ENCODE measurements at places on chromosomes 3 and 15.
A peak's percentile ranks its signal among the peaks of the same experiment; 100 is the strongest.

DNA sequence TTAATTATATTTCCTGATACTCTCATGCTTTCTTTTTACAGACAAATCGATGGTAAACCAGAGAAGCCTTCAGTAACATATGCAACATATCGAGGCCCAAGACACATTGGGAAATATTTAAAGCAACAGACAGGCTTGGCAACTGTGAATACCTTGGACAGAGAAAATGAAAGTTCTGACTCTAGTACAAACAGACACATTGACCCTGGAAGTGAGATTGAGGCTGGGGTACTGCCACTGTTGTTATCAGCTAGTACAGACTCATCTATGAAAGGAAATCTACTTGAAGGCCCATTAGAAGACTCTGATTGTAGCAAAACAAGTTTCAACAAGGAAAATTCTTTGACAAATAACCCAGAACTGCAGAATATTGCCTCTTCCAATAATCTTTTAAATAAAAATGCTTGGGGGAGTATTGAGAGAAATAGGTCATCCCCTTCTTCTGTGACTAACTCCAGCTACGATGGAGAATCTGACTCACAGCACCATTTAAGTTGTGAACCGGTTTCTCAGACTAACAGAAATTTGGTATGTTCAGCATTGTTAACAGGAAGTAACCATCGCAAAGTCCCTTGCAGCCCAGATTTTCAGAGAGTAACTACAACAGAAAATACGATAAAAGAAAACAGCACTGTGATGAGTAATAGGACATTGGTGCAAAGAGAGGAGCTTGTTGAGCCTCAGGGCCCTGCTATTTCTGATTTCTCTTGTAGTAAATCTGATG is 50.2 kb downstream of the CRYBG3 start:
- no peak overlapping the region for H3K4me3 ChIP-seq
- no peaks in the 10 kb centered on the region for H3K36me3 ChIP-seq
- peak; percentile 87 for DNase-seq
- peak overlapping the region; percentile 27 for H3K27ac ChIP-seq
- no peaks in the 10 kb centered on the region for H3K27me3 ChIP-seq
- peaks cover 3% of the 10 kb centered on the region for H3K4me1 ChIP-seq

GRCh38 chr3:130850843-130851242 is 43.0 kb upstream of the ATP2C1 start:
- H3K4me1 ChIP-seq, result peaks cover 6% of the 10 kb centered on the region
- H3K27ac ChIP-seq, result peak overlapping the region; percentile 87
- no peaks in the 10 kb centered on the region for H3K27me3 ChIP-seq
- no peak overlapping the region for H3K4me3 ChIP-seq
- H3K36me3 ChIP-seq, result no peaks in the 10 kb centered on the region

GRCh38 chr15:63014578-63014977 is 28.0 kb upstream of the TPM1 start:
- no peak for DNase-seq
- H3K4me3 ChIP-seq, result no peak overlapping the region
- no peaks in the 10 kb centered on the region for H3K36me3 ChIP-seq

- no peaks in the 10 kb centered on the region for H3K27me3 ChIP-seq
- H3K4me3 ChIP-seq, result no peak overlapping the region
- DNase-seq, result no peak
- H3K4me1 ChIP-seq, result no peaks in the 10 kb centered on the region
Observed at GRCh38 chr15:66405007-66405406, 18.3 kb downstream of the MAP2K1 start.

- DNase-seq, result no peak
- no peaks in the 10 kb centered on the region for H3K36me3 ChIP-seq
- H3K4me3 ChIP-seq, result no peak overlapping the region
- H3K27ac ChIP-seq, result no peak overlapping the region
Observed at GRCh38 chr3:123909785-123910184, 25.7 kb upstream of the MYLK start.

- H3K27ac ChIP-seq, result no peak overlapping the region
- H3K27me3 ChIP-seq, result no peaks in the 10 kb centered on the region
- no peaks in the 10 kb centered on the region for H3K4me1 ChIP-seq
- H3K4me3 ChIP-seq, result no peak overlapping the region
Observed at GRCh38 chr3:23444386-23444785, 241.3 kb downstream of the UBE2E2 start.

DNA sequence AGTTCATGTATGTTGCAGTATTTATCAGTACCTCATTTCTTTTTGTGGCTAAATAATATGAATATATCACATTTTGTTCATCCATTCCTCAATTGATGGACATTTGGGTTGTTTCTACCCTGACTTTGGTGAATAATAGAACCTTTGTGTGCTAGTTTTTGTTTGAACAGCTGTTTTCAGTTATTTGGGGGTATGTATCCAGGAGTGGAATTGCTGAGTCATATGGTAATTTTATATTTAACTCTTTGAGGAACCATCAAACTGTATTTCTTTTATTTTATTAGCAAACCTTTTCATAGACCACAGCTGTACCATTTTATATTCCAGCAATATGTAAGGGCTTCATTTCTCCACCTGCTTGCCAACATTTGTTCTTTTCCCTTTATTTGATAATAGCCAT is 38.4 kb upstream of the RBM5 start:
- DNase-seq, result no peak
- no peaks in the 10 kb centered on the region for H3K27me3 ChIP-seq
- H3K4me3 ChIP-seq, result no peak overlapping the region
- H3K27ac ChIP-seq, result no peak overlapping the region
